AG08395 (cell line): ENCODE measurements at places on chromosomes 1 and 21.

GRCh38 chr1:192395895-192396294 is 79.1 kb downstream of the RGS21 start:
- no peak for DNase-seq

DNA sequence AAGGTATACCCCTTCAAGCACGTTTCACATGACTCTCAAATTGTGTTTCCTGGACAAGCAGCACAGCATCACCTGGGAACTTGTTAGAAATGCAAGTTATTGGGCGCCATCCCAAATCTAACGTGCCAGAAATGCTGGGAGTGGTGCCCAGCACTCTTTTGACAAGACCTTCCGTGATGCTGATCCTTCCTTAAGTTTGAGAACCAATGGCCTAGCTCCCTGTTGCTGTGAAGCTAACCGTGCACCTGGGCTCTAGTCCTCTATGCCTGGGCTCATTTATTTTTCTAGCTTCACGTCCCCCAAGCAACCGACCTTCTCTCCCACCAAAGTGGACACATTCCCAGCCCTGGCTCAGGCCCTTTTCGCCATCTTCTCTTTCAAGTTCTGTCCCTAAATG is 4.3 kb downstream of the BEST4 start:
- DNase-seq: no peak

GRCh38 chr1:162548170-162548569 is 13.4 kb upstream of the UAP1 start:
- peak; percentile 76 for DNase-seq

GRCh38 chr1:36471830-36472641 is 7.9 kb upstream of the MRPS15 start:
- no peak for DNase-seq

DNA sequence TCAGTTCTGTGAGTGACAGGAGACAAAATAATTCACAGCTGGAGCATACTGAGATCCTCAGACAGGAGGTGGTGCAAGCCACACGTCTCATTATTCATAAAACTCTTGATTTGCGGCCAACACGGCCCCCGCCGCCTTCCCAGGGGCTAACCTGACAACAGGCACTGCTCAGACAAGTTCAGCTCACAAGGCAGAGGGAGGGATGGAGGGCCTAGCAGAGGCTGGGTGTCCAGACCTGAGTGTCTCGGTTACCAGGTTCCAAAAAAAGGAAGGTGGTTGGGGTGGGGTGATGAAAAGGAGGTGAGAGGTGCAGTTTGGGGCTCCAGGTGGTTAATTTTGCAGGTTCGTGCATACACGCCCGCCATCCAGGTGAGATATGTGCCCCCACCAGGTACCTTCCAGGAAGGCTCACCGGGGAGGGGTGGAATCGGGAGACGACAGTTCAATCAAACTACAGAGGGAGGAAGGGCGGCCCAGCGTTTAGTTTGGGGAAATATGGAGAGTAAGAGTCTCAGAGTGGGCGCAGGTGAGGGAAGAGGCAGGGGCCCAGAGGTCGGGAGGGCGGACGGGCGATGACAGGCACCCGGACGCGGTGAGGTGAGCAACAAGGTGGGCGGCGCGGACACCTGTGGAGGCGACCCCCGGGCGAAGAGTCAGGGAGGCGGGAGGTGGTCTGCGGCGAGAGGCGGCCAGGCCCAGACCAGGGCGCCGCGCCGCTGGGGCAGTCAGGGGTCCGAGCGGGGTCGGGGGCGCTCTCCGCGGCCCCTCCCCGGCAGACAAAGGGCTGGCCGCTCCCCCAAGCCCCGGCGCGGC is 629 bp downstream of the CTNNBIP1 start:
- DNase-seq: no peak

DNA sequence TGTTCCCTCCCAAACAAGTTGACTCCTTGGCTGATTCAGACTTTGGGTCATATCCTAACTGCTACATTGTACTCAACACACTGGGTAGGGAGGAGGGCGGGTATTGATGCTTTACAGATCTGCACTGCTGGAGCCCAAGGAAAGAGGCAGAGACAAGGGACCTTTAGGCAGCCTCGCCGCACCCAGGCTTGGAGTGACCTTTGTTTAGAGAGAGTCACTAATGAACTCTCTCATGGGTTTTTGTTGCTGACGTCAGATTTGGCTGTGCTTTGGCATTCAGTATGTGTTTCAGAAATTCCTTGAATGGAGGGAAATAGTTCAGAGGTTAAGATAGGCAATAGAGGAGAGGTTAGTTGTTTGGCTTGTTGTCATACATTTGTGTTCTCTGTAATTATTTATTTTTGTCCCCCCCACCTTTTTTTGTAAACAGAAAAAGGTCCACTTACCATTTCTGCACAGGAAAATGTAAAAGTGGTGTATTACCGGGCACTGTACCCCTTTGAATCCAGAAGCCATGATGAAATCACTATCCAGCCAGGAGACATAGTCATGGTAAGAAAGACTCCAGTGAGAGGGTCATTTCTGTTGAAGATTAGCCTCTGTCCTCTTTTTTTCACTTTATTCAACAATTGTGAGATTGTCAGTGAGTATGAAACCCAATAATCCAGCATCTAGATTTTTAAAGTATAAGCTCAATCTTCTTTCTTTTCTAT is 116.1 kb downstream of the ATP5PO start:
- DNase-seq: no peak

DNA sequence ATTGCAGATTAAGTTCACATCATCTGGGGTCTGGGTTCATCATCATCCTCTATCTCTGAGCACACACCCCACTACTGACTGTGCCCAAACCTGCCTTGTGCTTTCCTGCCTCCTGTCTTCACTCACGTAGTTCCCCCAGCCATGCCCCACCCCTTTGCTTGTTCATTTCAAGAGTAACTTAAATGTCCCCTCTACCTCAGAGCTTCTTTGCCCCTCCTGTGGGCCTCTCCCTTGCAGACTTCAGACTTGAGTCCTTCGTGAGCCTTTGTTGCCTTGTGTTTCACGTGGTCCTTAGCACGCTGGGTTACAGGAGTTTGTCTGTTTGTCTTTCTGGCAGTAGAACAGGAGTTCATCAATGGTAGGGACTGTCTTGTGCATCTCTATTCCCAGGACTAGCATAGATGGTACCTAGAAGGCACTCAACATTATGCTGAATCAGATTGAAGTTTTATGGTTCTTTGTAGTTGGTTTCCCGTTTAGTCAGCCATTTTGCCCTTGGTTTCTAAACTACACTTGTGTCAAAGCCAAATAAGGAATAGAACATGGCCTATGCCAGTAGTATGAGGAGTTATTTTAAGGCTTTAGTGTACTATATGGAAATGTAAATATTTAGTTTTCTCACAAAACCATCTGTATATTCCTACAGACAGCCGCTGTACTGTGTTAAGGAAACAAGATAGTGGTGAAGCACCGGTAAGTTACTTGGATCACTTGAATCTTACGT is 86.2 kb downstream of the TTC3 start:
- DNase-seq: no peak

DNA sequence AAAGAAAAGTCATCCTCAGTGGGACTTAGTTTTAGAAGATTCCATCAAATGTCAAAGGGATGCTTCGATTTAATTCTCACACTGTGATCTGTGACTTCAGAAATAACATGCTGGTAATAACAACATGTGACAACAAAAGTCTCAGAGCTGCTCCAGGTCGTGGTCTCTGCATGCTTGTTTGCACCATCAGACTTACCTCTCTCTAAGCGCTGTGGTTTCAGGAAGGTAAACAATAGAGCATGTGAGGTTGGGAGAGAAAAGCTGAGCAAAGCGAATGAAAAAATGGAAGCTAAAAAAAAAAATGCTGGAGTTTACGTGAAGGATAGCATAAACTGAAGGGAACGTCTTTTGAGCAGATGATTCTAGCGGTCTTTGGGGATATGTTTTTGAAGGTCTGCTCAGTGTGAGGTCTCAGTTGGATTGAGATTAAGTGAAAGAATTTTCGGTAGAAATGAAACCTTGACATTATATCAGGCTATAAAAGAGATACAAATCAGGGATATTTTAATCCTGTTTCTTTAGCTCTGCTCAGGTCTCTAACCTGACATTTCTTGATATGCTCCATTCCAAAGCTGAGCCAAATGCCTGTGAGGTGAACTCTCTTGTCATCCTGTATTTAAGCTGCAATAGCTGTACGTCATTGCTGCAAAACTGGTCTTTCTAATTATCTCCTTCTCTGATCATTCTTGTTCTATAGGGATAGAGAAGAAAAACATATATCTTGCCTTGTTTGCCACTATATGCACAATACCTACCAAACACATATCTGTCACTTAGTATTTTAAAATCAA is 86.5 kb downstream of the C1orf21 start:
- DNase-seq: no peak

GRCh38 chr1:237031480-237031879 is 10.5 kb upstream of the RYR2 start:
- peak; percentile 54 for DNase-seq

GRCh38 chr21:44888581-44889550 is 15.4 kb upstream of the PTTG1IP start:
- DNase-seq: no peak

DNA sequence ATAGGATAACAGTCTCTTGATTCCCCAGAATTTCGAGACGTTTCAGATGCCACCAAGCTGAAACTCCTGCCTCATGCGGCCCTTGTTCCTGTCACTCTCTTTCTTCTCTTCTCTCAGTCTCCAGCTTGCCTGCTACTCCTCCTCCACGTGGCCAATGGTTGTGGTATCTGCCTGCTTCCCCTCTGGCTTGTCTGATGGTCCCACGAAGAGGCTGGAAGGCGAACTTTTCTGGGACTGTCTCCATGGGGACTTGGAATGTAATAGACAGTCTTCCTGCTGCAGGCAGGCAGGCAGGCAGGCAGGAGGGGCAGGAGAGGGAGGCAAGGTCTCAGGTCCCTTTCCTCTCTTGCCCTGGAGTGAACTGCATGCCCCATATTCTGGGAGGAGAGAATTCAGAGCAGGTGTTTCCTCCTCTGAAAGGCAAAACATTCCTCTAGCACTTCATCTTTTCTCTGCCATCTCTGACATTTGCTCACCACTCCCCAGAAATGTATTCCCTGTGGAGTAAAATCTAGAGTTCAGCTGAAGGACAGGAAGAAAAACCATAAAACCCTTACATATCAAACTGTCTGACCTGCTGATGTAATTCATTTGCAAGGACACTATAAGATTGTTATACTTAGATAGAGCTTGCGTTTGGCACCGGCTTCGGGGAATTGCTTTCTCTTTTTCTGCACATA is 64.1 kb upstream of the GNG12 start:
- no peak for DNase-seq

GRCh38 chr1:88455621-88456256 is 228.3 kb upstream of the PKN2 start:
- no peak for DNase-seq

- no peak for DNase-seq
These were observed 1.2 kb upstream of the SCNN1D start for GRCh38 chr1:1279028-1279427.

DNA sequence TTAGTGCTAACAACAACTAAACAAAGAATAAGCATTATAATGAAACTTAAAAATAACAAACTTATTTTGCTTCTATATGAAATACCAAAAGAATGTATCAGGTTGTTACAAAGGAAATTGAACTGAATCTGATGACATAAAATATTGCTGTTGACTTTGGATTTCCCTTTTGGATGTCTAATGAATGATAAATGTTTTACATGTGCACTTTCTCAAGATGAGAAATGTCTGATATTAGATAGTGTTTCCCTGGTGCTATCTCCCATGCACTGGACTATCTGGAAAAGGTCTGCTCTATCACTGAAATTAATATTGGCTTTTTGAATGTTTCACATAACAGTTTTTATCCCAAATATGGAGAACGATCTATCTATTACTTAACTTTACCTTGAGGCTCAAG is 179.9 kb downstream of the HMCN1 start:
- no peak for DNase-seq

GRCh38 chr1:162353078-162353477 is 23.6 kb downstream of the SPATA46 start:
- DNase-seq: no peak

- DNase-seq: no peak
These were observed 58.7 kb downstream of the TRABD2B start for GRCh38 chr1:47938520-47938919.

DNA sequence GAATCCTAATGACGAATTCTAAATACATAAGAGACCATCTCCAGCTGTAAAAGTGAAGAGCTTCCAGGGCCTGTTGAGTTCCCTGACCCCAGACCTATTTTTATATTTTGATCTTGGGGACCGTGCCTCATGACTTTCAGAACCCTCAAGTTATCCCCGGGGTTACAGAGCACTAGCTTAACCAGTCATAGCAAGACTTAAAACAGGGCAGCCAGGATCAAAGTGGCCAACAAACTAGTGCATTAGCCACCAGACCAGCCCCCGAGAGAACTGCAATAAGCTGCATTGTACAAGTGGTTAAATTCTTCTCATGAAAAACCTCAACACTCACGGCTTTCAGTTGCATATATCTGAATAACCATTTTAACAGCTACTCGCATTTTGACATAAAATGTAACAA is 183.0 kb downstream of the BARHL2 start:
- DNase-seq: no peak

- peak; percentile 68 for DNase-seq
These were observed at the start of gene NCAM2 for GRCh38 chr21:20997636-20998455. NCAM2 (plus strand) TSS chr21:20998409.

- DNase-seq: no peak
These were observed 32.0 kb upstream of the PSEN2 start for GRCh38 chr1:226838456-226838855.

DNA sequence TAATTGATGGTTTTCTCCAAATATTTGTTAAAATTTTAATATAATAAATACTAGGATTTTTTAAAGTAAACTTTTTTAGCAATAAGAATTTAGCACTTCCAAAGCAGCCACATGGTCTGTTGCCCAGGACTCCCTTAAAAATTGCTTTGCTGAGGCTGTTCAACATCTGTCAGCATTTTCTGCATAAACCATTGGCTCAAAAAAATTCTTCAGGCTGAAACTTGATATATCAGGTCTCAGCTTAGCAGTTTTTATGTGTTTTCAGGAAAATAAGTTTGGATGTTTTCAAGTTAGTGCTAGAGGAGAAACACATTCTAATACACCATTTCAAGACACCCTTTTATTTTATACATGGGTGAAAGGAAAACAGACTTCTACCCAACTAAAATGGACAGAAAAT is 69.1 kb upstream of the C1orf105 start:
- no peak for DNase-seq

DNA sequence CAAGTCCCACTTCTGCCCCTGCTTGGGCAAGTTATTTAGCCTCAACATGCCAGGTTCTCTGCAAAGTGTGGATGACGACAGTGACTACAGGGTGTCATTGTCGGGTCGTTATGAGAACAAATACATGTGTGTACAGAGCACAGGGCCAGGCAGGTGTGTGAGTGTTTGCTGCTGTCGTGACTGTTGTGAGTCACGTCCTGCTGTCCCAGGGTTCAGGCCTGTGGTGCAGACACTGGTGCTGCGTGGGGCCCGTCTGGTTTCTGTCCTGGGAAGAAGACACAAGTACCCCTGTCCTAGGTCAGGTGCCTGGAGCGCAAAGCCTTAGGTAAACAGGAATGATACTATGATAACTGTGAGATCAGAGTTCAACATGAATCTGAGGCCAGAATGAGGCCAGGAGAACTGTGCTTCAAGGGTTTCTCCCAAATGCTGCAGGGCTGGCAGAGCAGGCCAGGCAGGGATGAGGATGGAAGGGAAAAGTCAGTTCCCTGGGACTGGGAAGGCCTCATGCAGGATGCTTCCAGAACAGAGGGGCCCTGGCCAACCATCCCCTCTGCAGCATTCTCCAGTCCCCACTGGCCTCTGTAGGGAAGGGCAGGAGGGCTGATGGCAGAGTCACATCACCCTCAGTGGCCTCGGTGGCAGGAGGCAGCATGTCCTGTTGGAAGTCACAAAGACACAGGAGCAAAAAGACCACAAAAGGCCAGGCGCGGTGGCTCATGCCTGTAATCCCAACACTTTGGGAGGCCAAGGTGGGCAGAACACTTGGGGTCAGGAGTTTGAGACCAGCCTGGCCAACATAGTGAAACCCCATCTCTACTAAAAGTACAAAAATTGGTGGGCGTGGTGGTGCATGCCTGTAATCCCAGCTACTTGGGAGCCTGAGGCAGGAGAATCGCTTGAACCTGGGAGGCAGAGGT is 15.7 kb downstream of the GPR157 start:
- no peak for DNase-seq
